ENCODE measurements at places on chromosomes 16 and 17.
A peak's percentile ranks its signal among the peaks of the same experiment; 100 is the strongest.

- no peak for DNase-seq
Observed at GRCh38 chr16:1416521-1416941, 2.0 kb upstream of the UNKL start.

GRCh38 chr17:66906321-66907278 lies 57.9 kb upstream of the CACNG4 start:
- peak; percentile 81 for DNase-seq

DNA sequence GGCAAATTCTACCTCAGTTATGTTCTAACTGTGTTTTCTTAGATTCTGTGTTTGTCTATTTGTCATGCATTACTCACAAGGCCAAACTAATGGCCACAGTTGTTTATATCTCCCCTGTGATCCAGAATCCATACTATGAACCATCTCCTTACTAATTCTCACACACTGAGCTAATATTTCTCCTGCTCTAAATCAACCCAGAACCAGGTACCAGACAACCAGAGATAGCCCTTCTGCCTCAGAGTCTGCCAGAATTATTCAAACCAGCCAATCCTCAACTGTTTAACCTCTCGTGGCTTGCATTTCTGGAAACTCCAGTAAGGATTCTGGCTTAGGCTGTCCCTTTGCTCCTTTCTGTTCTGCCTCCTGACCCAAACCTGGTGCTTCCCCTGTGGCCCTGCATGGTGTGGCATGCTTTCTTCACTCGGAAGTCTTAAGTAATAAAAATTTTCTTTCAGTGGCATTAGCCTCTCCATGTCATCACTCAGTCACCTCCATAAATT lies 59.4 kb downstream of the EFCAB5 start:
- DNase-seq: no peak

GRCh38 chr17:45961206-45961605 lies 37.8 kb upstream of the STH start:
- no peak for DNase-seq

GRCh38 chr17:81910840-81911276 lies 341 bp downstream of the PCYT2 start:
- no peak for DNase-seq

DNA sequence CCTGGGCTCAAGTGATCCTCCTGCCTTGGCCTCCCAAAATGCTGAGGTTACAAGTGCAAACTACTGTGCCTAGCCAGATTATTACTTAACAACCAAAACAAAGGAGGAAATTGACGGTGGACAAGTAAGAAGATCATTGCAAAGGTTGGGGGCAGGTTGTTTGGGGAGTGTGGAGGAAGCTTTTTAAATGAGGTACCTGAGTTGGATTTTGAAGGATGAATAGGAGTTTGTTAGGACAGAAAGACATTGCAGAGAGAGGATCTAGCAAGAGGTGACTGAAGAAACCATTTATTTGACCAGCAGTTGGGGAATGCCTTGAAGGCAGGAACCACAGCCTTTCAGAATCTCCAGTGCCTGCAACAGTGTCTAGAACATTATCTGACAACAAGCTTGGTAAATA lies 51.3 kb downstream of the ABCC1 start:
- DNase-seq: no peak

- no peak for DNase-seq
Observed at GRCh38 chr17:32742681-32743538, 134.0 kb downstream of the MYO1D start.

GRCh38 chr17:563616-564015 lies 151.0 kb downstream of the VPS53 start:
- no peak for DNase-seq

- peak; percentile 24 for DNase-seq
Observed at GRCh38 chr16:27414788-27415431, 12.9 kb downstream of the IL21R start.

- DNase-seq: no peak
Observed at GRCh38 chr17:62101090-62101489, 36.0 kb upstream of the MED13 start.

GRCh38 chr16:50525262-50525661 lies 22.9 kb upstream of the NKD1 start:
- no peak for DNase-seq

DNA sequence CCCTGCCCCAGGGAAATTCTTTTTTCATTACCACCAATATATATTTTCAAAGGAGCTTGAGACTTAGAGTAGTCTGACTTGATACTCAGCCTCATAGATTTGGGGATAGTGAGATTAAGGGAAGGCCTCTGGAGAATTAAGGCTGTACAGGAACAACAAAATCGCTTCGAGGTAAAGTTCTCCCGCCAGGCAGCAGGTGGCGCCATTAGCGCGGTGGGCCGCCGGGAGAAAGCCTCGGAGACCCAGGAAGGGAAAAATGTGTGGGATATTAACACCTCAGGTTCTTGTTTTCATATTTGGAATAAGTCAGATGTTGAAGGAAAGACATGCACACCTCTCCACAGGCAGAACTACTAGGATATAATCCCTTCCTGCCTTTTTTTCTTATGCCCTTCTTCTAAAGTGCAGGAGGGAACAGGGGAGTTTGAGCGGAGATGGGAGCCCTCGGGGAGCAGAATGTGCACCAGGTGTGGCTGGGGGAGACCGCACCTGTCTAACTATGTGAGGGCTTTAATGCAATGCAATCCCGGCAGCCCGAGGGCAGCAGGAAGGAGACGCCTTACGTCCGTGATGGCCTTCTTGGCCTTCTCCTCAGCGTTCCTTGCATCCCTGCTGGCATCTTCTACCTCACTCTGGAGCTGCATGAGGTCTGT lies 25.9 kb downstream of the MYH3 start:
- DNase-seq: no peak

GRCh38 chr16:69223882-69224281 lies 36.9 kb downstream of the SNTB2 start:
- no peak for DNase-seq

Measured in myocyte (in vitro differentiated cells).